Osteoblast (primary cell): ENCODE measurements at places on chromosomes 13 and 19. TPM values are rescaled to one million over a fixed set of nuclear protein-coding genes. Genes with fewer than 3 reads are reported as not detected.
A peak's percentile ranks its signal among the peaks of the same experiment; 100 is the strongest.

DNA sequence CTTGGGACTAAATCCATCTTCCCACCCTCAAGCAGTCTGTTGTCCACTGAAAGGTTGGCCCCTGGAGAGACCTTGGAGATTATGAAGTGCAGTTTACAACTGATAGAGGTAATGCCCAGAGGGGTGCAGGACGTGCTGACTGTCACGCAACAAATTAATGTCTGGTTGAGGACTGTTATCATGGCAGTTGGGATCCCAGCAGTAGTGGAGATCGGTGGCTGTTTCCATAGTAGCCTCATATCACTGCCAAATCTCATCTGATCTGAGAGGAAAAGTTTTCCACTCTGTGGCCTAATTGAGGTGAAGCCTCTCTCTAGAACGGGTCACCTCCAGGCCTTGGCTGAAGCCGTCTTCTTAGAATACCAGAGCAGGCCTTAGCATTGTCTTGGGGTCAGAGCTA is 4.1 kb downstream of the TECR start:
- no peaks in the 10 kb centered on the region for H3K36me3 ChIP-seq

Gene MISP3
- total RNA-seq = 0.59 and 1.1 TPM in 2 replicates

DNA sequence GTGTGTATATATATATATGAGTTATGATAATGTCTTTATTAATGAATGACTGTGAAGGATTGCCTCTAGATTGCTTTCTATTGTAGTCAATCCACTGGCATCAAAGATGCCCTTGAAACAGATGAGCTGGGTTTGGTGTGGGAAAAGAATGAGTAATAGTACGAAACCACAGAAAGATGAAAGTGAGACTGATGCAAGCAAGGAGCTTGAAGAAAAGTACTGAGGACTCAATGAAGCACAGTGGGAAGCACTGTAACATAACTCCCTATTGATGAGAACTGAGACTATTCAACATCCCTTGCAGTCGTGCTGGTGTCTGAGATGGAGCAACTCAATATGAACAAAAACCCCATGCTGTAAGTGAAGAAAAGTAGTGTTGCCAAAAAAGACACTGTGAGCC is 1794.2 kb downstream of the SLITRK5 start:
- no peak overlapping the region for H3K4me3 ChIP-seq
- H3K27me3 ChIP-seq = no peaks in the 10 kb centered on the region
- H3K27ac ChIP-seq = no peak overlapping the region
- H3K36me3 ChIP-seq = no peaks in the 10 kb centered on the region
- no peaks in the 10 kb centered on the region for H3K4me1 ChIP-seq
- no peak for DNase-seq

- DNase-seq = no peak
- no peak overlapping the region for H3K4me3 ChIP-seq
- H3K36me3 ChIP-seq = no peaks in the 10 kb centered on the region
- peaks cover 18% of the 10 kb centered on the region for H3K4me1 ChIP-seq
- no peaks in the 10 kb centered on the region for H3K27me3 ChIP-seq
- no peak overlapping the region for H3K27ac ChIP-seq
Observed at GRCh38 chr19:16297575-16298178, 26.9 kb upstream of the KLF2 start.

GRCh38 chr13:38752686-38753085 is 65.8 kb downstream of the FREM2 start:
- H3K27ac ChIP-seq = no peak overlapping the region
- no peaks in the 10 kb centered on the region for H3K36me3 ChIP-seq
- H3K4me3 ChIP-seq = no peak overlapping the region
- DNase-seq = no peak
- no peaks in the 10 kb centered on the region for H3K27me3 ChIP-seq
- no peaks in the 10 kb centered on the region for H3K4me1 ChIP-seq

Gene PTBP1
- 106 and 124 TPM in 2 replicates for total RNA-seq

DNA sequence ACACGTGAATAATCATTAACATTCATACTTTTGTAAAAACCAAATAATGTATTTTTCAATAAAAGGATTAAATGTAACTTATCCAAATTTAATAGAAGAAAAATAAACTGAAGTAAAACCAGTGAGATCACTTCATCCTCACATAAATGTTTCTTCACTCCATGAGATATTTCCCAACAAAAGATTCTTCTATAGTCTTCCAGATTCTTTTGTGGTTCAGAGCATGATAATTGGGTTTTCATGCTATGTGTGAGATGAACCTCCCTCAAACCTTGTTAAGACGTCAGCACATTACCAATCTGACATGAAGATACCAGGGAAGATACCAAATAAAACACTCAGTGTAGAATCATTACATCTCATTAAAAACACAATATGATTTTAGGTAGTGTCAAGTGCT is 62.9 kb upstream of the OXGR1 start:
- H3K4me3 ChIP-seq = no peak overlapping the region
- H3K36me3 ChIP-seq = no peaks in the 10 kb centered on the region
- no peak for DNase-seq
- H3K4me1 ChIP-seq = no peaks in the 10 kb centered on the region
- no peak overlapping the region for H3K27ac ChIP-seq

Gene CFAP97D2
- not detected in 2 replicates for total RNA-seq

DNA sequence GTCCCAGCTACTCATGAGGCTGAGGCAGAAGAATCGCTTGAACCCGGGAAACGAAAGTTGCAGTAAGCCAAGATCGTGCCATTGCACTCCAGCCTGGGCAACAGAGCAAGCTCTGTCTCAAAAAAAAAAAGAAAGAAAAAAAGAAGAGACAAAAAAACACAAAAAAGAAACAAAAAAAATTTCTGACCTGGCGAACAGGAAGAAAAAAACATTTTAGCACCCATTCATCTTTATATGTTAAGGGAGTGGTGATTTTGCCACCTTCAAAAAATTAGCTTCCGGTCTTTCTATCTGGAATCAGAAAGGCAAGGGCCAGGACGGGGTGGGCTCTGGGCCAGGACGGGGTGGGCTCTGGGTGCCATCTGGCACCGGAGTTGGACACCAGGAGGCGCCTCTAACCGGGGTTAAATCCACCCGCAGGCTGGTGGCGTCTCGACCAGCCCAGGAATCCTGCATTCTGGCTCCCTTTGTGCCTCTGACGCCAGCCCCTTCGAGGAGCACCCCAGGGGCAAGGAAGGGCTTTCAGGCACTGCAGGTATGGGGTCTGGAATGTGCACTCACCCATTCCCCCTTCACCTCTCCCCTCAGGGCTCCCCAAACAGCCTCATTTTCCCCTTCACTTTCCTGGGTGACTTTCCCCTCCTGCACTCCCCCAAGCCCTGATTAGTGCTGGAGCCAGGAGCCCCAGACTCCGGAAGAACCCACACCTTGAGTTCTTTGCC is 10.4 kb upstream of the ZSWIM4 start:
- peak overlapping the region; percentile 61 for H3K27ac ChIP-seq
- H3K27me3 ChIP-seq = no peaks in the 10 kb centered on the region

GRCh38 chr19:44822670-44823372 is 13.9 kb downstream of the BCAM start:
- no peak overlapping the region for H3K4me3 ChIP-seq
- no peaks in the 10 kb centered on the region for H3K36me3 ChIP-seq
- H3K4me1 ChIP-seq = no peaks in the 10 kb centered on the region
- no peak for DNase-seq
- no peak overlapping the region for H3K27ac ChIP-seq
- peaks cover 5% of the 10 kb centered on the region for H3K27me3 ChIP-seq

- H3K27me3 ChIP-seq = no peaks in the 10 kb centered on the region
- peaks cover 14% of the 10 kb centered on the region for H3K36me3 ChIP-seq
- H3K4me3 ChIP-seq = peak overlapping the region; percentile 84
- DNase-seq = peak; percentile 98
- peak overlapping the region; percentile 53 for H3K27ac ChIP-seq
Observed at GRCh38 chr19:1237027-1237659, 662 bp downstream of the CBARP start.

GRCh38 chr19:1855040-1855827 is 7.0 kb upstream of the REXO1 start:
- H3K27me3 ChIP-seq = no peaks in the 10 kb centered on the region
- DNase-seq = peak; percentile 98
- H3K4me3 ChIP-seq = peak overlapping the region; percentile 33

DNA sequence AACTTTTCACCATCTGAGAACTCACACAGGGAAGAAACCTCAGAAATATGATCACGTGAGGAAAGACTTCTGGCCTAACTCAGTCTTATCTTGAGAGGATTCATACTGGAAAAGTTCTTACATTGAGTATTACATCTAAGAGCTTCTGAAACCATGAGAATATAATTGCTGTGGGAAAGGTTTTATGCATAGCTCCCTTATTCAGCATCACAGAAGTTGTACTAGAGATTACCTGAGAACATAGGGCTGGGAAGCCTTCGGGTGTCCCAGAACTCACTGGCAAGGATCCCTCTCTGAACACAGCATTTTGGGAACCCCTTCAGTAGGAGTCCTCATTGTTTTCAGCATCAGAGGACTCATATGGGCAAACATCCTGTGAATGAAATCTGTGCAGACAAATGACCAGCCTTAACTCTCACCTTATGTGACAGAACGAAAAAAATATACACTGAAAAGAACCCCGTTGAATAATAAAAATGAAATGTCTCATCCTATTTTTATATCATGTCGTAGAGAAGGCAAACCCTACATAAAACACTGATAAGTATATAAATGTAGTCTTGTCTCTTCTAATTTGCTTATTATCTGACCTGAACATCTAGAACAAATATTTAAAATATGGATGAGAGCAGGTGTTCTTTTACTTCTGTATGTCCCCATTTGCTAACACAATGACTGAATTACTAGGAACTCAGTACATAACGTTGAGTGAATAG is 14.2 kb downstream of the ZNF274 start:
- no peak overlapping the region for H3K27ac ChIP-seq
- no peaks in the 10 kb centered on the region for H3K27me3 ChIP-seq
- peaks cover 88% of the 10 kb centered on the region for H3K36me3 ChIP-seq
- H3K4me1 ChIP-seq = no peaks in the 10 kb centered on the region

Gene ZNF723
- not detected in 2 replicates for total RNA-seq

DNA sequence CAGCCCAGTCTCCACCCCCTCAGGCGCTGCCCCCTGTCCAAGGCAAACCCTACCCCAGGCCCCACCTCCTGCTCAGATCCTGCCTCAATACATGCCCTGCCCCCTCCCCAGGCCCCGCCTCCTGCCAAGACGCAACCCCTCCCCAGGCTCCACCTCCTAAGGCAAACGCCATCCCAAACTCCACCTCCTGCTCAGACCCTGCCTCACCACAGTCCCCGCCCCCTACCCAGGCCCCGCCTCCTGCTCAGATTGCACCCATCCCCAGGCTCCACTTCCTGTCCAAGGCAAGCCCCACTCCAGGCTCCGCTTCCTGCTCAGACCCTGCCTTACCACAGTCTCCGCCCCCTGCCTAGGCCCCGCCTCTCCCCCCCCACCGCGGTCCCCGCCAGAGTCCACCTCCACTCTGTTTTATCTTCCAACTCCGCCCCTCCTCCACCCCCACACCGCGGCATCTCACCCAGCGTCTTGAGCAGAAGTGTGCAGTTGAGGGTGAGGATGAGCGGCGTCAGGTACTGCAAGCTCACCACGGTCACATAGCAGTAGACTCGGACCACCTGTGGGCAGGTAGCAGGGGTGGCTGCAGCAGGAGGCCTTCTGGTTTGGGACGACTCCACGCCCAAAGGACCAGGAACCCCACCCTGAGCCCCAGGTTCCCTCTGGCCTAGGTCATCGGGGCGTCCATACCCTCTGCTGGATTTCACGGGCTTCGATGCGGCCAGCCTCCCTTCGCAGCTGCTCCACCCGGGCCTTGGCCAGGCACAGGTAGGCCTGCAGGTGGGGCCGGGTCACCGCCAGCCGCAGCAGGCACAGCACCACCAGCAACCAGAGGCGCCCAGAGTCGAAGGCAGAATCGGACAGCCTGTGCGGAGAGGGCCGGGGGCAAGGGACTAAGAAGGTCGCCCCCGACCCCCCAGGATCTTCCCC is 17.7 kb downstream of the TMEM161A start:
- no peak overlapping the region for H3K4me3 ChIP-seq
- no peak overlapping the region for H3K27ac ChIP-seq
- peak; percentile 72 for DNase-seq
- H3K4me1 ChIP-seq = no peaks in the 10 kb centered on the region
- H3K27me3 ChIP-seq = no peaks in the 10 kb centered on the region
- H3K36me3 ChIP-seq = no peaks in the 10 kb centered on the region

GRCh38 chr13:92136449-92137155 is 738.2 kb downstream of the GPC5 start:
- no peaks in the 10 kb centered on the region for H3K27me3 ChIP-seq
- H3K4me1 ChIP-seq = no peaks in the 10 kb centered on the region
- H3K36me3 ChIP-seq = no peaks in the 10 kb centered on the region
- H3K4me3 ChIP-seq = no peak overlapping the region
- no peak overlapping the region for H3K27ac ChIP-seq

- no peak overlapping the region for H3K27ac ChIP-seq
- no peaks in the 10 kb centered on the region for H3K36me3 ChIP-seq
- DNase-seq = no peak
- peaks cover 4% of the 10 kb centered on the region for H3K4me1 ChIP-seq
Observed at GRCh38 chr13:95124959-95125358, 176.3 kb downstream of the ABCC4 start.

- H3K4me3 ChIP-seq = no peak overlapping the region
- DNase-seq = no peak
- peaks cover 48% of the 10 kb centered on the region for H3K27me3 ChIP-seq
- H3K4me1 ChIP-seq = no peaks in the 10 kb centered on the region
- H3K27ac ChIP-seq = no peak overlapping the region
Observed at GRCh38 chr19:29526730-29527499, 1.1 kb downstream of the VSTM2B start.

Gene ZNF154
- 6.8 and 7.6 TPM in 2 replicates for total RNA-seq

DNA sequence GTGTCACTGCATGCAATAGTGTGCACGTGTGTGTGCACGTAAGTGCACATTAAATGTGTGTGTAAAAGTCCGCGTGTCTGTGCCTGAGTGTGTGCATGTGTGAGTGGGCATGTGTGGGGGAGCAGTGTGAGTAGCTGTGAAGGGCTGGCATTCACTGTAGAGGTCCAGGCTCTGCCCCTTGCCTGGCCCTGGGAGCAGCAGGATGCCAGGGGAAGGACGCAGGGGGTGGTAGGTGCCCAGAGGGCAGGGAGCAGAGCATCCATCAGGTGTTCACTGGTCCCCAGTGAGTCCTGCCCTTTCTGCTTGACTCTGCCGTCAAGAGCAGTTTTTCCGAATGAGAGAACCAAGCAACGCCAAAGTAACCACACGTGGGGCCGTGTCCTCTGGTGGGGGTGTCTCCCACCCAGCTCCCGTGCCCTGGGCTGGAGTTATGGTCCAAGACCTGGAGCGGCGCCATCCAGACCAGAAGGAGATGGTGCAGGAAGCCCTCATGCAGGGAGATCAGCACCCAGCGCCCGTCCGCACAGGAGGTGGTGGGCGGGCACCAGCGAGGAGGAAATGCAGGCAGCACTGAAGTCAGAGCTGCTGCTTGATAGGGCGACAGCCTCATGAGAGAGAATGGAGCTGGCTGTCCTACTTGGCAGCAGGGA is 68.5 kb downstream of the TEX29 start:
- no peaks in the 10 kb centered on the region for H3K4me1 ChIP-seq
- H3K4me3 ChIP-seq = no peak overlapping the region
- no peaks in the 10 kb centered on the region for H3K27me3 ChIP-seq
- no peak for DNase-seq
- H3K36me3 ChIP-seq = no peaks in the 10 kb centered on the region

GRCh38 chr13:105670179-105670990 is 865.1 kb downstream of the EFNB2 start:
- no peaks in the 10 kb centered on the region for H3K36me3 ChIP-seq
- H3K27me3 ChIP-seq = no peaks in the 10 kb centered on the region
- no peak overlapping the region for H3K27ac ChIP-seq
- DNase-seq = no peak
- H3K4me1 ChIP-seq = no peaks in the 10 kb centered on the region
- H3K4me3 ChIP-seq = no peak overlapping the region
